HFFc6 (cell line): ENCODE measurements at places on chromosomes 5 and 9. TPM values are rescaled to one million over a fixed set of nuclear protein-coding genes. Genes with fewer than 3 reads are reported as not detected.

The CXCL14 gene
- total RNA-seq = not detected in 3 replicates

GRCh38 chr5:135053989-135054388 lies 20.0 kb upstream of the PITX1 start:
- DNase-seq = no peak

GRCh38 chr9:37290940-37291485 lies 131.5 kb upstream of the GRHPR start:
- DNase-seq = peak; percentile 71

- DNase-seq = no peak
These were observed 33.4 kb downstream of the MAP1B start for GRCh38 chr5:72140711-72141110.

DNA sequence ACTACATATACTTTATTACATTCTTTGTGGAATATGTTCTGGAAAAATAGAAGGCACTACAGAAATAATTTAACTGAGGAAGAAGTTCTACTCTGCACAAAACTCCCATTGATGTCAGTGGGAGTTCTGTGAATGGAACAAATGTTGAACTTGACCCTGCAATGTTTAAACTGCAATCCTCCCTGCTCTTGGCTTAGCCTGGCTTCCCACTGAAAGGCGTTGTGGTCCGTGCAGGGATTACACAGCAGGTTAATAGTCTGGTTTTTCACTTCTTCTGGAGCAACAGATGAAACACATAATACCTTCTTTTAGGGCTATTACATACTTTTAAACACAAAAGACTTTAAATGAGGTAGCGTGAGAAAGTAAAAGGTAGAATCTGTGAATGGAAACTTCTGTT lies 12.9 kb upstream of the ERBIN start:
- DNase-seq = no peak
